GM23338 (cell line): ENCODE measurements at places on chromosomes 7 and 10. TPM values are rescaled to one million over a fixed set of nuclear protein-coding genes. Genes with fewer than 3 reads are reported as not detected.

Gene LRRN3
- 0.23 TPM in 1 of 2 replicates, not detected in the other for total RNA-seq

Gene NPY
- total RNA-seq, result 3.1 TPM in 1 of 2 replicates, not detected in the other

Gene TMEM176A
- not detected in 2 replicates for total RNA-seq

Gene PODXL
- total RNA-seq, result 698 and 727 TPM in 2 replicates

Gene RNLS
- total RNA-seq, result 7.7 and 15.2 TPM in 2 replicates

Gene GIMAP2
- not detected in 2 replicates for total RNA-seq

Gene AOC1
- 0.47 TPM in 1 of 2 replicates, not detected in the other for total RNA-seq

Gene CHST15
- total RNA-seq, result 10.9 and 11.2 TPM in 2 replicates

Gene TMEM26
- total RNA-seq, result 1.9 and 2.2 TPM in 2 replicates

Gene AZGP1
- 0.17 TPM in 1 of 2 replicates, not detected in the other for total RNA-seq

Gene ABCC2
- total RNA-seq, result 0.45 and 1.0 TPM in 2 replicates

Gene DLG5
- total RNA-seq, result 50.8 and 66.6 TPM in 2 replicates

Gene PNLIP
- total RNA-seq, result not detected in 2 replicates

Gene STK32C
- total RNA-seq, result 8.0 and 10.2 TPM in 2 replicates

Gene CYP2C19
- total RNA-seq, result 0.21 and 0.35 TPM in 2 replicates

Gene CFAP69
- 7.9 and 11.2 TPM in 2 replicates for total RNA-seq

Gene TBXAS1
- total RNA-seq, result 1.0 TPM in 1 of 2 replicates, not detected in the other

Gene STRIP2
- total RNA-seq, result 7.4 and 10.6 TPM in 2 replicates

Gene AGAP4
- total RNA-seq, result 15.3 and 21.5 TPM in 2 replicates

Gene KIF11
- 50.3 and 56.7 TPM in 2 replicates for total RNA-seq

Gene TMEM178B
- total RNA-seq, result 9.4 and 15.6 TPM in 2 replicates

Gene LSM5
- 56.6 and 59.5 TPM in 2 replicates for total RNA-seq

Gene VAX1
- total RNA-seq, result not detected in 2 replicates

Gene DPYSL4
- 23.9 and 24.6 TPM in 2 replicates for total RNA-seq

Gene ARHGEF35
- total RNA-seq, result 21.4 and 26.3 TPM in 2 replicates

Gene ADCY1
- total RNA-seq, result 14.6 and 18.7 TPM in 2 replicates

Gene FKBP6
- total RNA-seq, result not detected in 2 replicates

Gene H2BK1
- not detected in 2 replicates for total RNA-seq

Gene CPEB3
- 1.6 and 1.9 TPM in 2 replicates for total RNA-seq

Gene PLEKHS1
- not detected in 2 replicates for total RNA-seq

Gene STEAP1
- 14.7 and 17.1 TPM in 2 replicates for total RNA-seq

Gene FAM237B
- 0.07 TPM in 1 of 2 replicates, not detected in the other for total RNA-seq

Gene BMPER
- total RNA-seq, result 0.43 and 1.4 TPM in 2 replicates

Gene SORCS3
- total RNA-seq, result 1.4 TPM in 2 replicates

Gene SH2D4B
- total RNA-seq, result not detected in 2 replicates

Gene SLC13A1
- not detected in 2 replicates for total RNA-seq

Gene ABCB1
- total RNA-seq, result 0.80 and 1.2 TPM in 2 replicates

Gene TSPAN12
- 11.7 and 14.7 TPM in 2 replicates for total RNA-seq

Gene NCOA4
- total RNA-seq, result 76.9 and 79.8 TPM in 2 replicates

Gene ZNF503
- total RNA-seq, result 0.04 TPM in 1 of 2 replicates, not detected in the other

Gene LRMDA
- total RNA-seq, result 0.90 TPM in 1 of 2 replicates, not detected in the other

Gene PIP
- total RNA-seq, result not detected in 2 replicates

Gene TLX1
- total RNA-seq, result not detected in 2 replicates

Gene TEX36
- total RNA-seq, result not detected in 2 replicates

Gene EIF5AL1
- 2.0 and 2.1 TPM in 2 replicates for total RNA-seq

Gene SUGCT
- 2.1 and 5.6 TPM in 2 replicates for total RNA-seq

Gene TMEM236
- 0.03 and 0.04 TPM in 2 replicates for total RNA-seq
